ENCODE measurements at places on chromosomes 5 and 9.

- no peak for DNase-seq
These were observed 25.6 kb downstream of the USP20 start for GRCh38 chr9:129860653-129861446.

DNA sequence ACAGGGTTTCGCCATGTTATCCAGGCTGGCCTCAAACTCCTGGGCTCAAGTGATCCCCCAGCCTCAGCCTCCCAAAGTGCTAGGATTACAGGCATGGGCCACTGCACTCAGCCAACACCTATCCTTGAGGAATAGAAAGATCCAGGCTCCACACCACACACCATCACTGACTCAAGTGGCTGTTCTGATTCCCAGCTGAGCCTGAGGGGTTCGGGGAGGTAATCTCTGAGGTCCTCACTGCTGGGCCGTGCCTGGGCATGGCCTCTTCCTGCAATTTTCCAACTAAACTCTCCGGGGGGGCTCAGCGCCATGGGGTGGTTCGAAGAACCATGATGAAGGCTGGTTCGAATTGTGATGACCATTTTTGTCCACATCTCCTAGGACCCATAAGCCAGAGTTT lies 31.0 kb upstream of the IL17B start:
- no peak for DNase-seq

GRCh38 chr9:87711857-87712800 lies 13.8 kb upstream of the CTSL start:
- DNase-seq = peak; percentile 39

GRCh38 chr5:178074266-178074952 lies 38.9 kb upstream of the N4BP3 start:
- DNase-seq = no peak

DNA sequence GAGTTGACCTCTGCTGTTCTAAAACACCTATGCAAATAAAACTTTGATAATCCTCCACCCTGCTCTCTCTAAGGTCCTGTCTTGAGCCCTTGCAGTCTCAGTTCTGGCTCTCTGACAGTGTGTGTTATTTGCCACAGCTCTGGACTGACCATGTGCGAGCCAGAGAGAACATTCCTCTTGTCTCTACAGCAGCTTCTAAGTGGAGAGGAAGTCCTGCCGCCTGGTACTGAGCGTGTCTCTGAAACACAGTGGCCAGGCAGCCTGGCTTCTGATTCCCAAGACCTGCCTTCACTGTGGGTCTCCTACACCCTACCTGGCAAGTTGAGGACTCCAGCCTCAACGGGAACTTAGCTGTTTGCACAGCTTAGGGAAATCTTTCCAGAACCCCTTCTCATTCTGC lies 61.6 kb downstream of the ENTREP1 start:
- DNase-seq = no peak

DNA sequence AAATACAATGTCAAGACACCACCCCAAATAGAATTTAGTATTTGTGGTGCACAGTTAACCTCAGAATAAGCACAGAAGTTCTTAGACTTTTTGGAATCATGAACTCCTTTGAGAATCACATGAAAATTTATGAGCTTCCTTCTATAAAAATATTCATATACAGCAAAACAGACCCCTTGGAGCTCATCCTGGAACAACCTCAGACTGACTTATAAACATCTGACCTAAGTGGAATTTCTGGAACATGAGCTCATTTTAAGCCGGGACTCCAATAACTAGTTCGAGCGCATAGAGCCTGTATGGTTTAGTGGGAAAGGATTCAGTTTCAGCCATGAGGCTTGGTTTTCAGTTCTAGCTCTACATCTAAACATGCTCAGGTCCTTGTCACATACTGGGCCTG lies 192.3 kb downstream of the DEPDC1B start:
- DNase-seq = peak; percentile 47

GRCh38 chr9:132559711-132560110 lies 22.7 kb upstream of the BARHL1 start:
- DNase-seq = no peak

- no peak for DNase-seq
These were observed 117.9 kb downstream of the HCN1 start for GRCh38 chr5:45578270-45578669.

Data from fibroblast of skin of left quadriceps (primary cell).